ENCODE measurements at places on chromosomes 6 and 20.

GRCh38 chr6:32196682-32197616 is 4.5 kb upstream of the GPSM3 start:
- peak; percentile 52 for DNase-seq

- DNase-seq: no peak
Observed at GRCh38 chr6:88402909-88403308, 236.8 kb upstream of the CNR1 start.

GRCh38 chr6:149075616-149076354 is 241.7 kb upstream of the TAB2 start:
- DNase-seq: no peak

- DNase-seq: no peak
Observed at GRCh38 chr6:94376876-94377275, 957.5 kb upstream of the EPHA7 start.

DNA sequence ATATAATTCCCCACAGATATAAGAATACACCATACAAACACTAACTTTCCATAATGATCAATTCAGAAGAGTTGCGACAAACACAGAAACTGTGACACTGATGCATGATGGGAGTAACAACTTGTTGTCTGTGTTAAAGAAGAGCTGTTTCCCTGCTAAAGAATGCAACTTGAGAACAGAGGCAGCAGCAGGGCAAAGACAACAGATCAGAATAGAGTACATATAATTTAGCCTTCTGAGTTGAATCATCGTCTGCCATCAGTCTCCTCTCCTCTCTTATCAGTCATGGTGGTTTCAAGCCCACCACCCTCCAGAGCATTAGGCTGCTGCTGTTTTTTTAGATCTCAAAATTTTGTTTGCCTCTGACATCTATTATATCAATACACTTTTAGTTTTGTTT is 280.4 kb downstream of the UBE3D start:
- no peak for DNase-seq

DNA sequence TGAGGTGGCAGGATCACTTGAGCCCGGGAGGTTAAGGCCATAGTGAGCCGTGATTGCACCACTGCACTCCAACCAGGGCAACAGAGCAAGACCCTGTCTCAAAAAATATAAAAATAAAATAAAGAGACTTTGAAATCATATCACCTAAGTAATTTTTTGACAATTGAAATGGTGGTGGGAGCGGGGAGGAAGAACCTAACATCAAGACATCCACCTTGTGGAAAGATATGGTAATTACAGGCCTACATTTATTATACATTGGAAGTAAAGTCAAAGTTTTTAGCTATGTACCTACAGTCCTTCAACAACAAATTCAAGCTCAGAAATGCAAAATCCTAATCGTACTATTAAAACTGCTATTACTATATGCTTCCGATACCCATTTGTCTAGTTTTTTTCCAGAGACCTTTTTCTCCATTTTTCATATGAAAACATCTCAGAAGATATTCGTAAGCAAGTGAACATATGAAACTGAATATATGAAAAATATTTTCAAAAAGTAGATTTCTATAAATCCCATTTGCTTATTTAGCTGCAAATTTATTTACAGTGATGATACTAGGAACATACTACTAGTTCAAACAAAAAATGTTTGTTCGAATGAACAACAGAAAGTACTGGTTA is 83.3 kb downstream of the SYCP2 start:
- DNase-seq: no peak

DNA sequence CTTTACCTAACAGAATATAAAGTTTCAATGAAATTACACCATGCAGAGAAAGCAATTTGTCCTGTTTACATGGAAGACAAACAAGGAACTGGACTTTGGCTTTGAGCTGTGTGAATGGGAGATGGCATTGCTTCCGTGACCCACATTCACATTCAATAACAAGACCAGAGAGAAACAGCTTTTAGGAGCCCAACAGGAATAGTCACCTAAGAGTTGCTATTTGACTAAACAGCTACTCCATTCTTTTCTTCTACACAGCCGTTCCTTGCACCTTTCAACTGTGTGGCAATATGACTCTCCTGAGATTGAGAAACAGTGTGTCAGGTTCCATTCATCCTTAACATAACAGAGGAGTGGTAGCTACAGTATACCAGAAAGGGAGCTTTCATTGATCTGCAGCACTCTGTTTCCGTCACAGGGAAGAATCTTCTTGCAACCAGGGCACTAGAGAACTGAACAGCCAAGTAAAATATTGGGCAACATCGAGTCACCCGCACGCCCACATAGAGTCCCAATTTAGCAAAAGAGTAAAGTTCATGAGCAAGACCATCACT is 355.1 kb downstream of the HAO1 start:
- no peak for DNase-seq

DNA sequence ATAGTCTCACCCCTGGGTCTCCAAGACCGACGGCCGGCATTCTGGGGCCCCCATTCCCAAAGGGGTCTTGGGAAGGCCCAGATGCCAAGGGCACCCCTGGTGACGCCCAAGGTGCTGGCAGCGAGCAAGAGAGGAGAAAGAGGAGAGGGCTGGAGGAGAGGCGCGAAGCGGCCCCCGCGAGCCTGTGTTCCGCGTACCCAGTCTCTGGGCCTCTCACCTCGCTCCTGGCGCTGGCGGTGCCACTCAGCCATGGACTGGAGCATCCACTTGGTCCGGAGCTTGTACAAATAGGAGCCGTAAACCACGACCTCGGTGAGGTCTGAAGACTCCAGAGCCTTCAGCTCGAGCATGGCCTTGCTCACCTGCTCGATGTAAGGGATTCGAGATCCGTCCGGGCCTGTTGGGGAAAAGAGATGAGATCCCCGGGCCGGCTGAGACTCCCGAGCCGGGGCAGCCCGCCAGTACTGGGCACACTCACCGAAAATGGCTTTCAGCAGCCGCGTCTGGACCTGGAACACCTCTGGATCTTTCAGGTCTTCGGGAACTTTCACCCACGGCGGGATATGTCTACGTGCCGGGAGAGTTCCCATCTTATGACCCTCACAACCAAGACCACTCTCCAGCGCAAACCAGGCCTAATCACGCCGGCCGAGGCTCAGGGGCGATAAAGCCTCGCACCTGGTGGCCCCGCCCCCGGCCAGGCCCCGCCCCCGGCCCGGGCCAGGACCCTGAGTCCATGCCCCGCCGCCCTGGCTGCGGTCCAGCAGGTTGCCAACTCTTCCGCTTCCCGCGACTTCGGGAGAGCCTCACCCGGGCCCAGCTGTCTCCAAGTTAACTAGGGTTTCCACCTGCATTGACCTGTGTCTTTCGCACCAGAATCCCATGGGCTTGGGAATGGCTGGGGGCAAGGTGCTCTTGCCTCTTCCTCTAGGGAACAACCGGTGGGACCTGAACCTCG is at the start of gene DPPA5:
Gene DPPA5, minus strand, starts transcription at position 641 of the 958 bp plus-strand sequence. Its CDS starts 51 bp downstream, at position 590.
- no peak for DNase-seq

DNA sequence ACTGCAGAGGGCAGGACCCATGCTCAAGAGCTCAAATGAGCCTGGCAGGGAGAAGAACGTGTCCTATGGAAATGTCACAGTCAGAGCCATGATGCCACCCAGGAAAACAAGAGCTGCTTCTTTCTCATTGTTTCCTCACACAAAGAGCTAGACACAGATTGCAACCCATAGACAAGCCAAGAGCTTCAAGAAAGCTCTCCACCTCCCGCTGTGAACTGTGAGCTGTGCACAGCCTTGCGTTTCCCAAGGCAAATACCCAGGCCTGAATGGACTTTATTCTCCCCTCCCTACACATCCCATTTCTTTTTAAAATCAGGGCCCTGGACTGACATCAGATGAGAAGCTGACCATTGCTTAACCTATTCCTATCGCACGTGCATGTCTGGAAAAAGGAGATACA is 388.8 kb downstream of the RNGTT start:
- DNase-seq: no peak

GRCh38 chr6:33630014-33630413 is 8.9 kb downstream of the ITPR3 start:
- no peak for DNase-seq

DNA sequence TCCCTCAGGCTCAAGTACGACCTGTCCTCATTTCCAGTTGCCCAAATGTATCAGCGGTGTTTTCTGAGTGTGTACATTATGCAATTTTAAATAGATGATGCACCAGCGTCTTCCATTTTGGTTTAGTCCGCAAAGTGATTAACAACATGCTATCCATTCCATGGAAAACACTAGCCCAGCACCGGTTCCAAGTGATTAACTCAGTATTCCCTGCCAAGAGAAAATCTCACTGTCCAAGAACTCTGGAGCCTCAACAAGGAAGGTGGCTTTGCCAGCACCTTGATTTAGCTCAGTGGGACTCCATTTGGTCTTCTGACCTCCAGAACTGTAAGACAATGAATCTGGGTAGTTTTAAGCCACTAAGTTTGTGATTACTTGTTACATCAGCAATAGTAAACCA is 107.2 kb downstream of the FOXC1 start:
- no peak for DNase-seq

GRCh38 chr20:40168981-40169620 is 519.9 kb downstream of the MAFB start:
- DNase-seq: no peak

GRCh38 chr6:17938901-17939300 is 48.5 kb downstream of the KIF13A start:
- no peak for DNase-seq

DNA sequence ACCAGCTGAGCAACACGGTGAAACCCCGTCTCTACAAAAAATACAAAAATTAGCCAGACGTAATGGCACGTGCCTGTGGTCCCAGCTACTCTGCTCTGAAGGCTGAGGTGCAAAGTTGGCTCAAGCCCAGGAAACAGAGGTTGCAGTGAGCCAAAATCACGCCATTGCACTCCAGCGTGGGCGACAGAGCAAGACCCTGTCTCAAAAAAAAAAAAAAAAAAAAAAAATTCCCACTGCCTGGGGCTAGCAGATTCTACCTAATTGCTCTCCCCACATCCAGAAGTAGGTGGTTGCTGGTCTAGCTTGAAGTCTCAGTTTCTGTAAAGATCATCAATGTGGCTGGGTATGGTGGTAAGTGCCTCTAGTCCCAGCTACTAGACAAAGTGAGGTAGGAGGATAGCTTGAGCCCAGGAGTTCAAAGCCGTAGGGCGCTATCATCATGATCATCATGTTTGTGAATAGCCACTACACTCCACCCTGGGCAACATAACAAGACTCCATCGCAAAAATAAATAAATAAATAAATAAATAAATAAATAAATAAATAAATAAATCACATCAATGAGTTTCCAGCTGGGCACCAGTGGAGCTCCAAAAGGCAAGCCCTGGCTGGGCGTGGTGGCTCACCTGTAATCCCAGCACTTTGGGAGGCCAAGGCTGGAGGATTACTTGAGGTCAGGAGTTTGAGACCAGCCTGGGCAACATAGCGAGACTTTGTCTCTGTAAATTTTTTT is 6.3 kb upstream of the AP5S1 start:
- no peak for DNase-seq

DNA sequence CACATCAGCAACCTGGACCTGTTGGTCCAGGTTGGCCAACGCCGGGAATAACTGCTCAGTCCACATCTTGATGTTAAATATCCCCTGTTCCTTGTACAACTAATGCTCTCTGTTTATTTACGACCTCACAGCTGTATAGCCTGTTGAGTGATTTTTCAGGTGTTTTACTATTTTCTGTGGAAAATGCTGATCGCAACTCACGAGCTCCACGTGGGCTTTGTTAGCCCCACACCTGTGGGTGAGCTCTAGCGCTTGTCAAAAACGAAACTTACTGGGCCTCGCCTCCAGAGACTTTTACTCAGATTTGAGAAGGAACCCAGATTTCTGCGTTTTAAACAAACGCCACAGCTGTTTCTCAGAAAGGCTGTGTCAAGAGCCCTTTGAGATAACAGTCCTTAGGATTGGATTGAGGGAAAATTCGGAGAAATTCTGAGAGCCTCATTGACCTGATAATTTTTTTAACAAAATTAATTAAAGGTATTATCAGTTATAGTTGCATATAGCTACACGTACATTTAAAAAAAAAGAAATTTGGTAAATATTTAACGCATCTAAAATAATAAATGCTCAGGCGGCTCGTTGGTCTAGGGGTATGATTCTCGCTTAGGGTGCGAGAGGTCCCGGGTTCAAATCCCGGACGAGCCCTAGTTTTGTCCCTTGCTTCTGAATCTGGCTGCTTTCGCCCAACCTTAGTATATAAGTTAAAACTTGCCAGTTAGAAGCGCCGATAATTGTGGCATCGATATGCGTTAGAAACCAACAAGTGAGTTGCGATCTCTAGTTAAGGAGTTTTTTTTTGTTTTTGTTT is 16.7 kb downstream of the HMGN4 start:
- no peak for DNase-seq

- no peak for DNase-seq
Observed at GRCh38 chr20:15919118-15919517, 654.1 kb downstream of the KIF16B start.

DNA sequence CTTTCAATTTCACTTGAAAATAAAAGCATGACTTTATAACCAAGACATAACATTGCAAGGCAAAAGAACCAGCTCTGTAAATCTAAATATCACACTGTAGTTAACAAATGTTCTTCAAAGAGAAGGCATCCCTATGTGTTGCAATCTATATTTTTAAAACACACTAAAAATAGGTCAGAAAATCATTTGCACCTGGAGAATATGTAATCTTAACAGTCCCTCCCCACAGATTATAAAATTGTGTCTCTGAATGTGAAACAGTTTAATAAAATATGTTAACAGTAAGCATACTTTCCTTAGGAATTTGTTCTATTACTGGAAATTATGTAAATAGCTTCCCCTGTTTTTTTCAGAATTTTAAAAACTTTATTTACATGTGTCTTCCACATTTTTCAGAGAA is 351.9 kb downstream of the COL12A1 start:
- no peak for DNase-seq

DNA sequence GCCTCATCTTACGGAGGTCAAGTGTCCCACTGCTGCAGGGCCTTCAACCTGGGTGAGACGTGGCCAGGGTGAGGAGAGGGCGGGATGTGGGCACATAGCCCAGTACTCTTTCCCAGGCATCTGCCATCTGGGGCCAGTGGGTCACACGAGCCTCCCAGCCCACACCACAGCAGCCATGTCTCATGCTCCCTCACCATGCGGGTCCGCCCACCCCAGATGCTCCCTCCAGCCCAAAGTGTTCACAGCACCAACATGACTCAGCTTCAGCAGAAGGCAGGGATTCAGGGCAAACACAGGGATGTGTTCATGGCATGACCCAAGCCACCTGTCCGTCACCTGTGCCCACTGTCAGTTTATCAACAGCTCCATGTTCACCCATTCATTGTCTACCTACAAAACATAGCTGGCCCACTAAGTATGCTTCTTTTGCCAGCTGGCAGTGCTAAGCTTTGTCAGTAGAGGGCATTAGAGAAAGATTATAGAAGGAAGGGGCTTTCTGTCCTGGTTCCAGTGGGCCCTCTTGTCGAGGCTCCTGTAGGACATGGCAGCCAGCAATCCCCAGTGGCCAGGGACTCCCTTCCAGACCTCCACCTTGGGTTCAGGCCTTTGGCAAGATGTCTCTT is 109.2 kb downstream of the FOXF2 start:
- no peak for DNase-seq
